ENCODE measurements at places on chromosomes 5 and 9.

GRCh38 chr5:65209341-65209740, 272.4 kb downstream of the ADAMTS6 start:
- no peak for DNase-seq

DNA sequence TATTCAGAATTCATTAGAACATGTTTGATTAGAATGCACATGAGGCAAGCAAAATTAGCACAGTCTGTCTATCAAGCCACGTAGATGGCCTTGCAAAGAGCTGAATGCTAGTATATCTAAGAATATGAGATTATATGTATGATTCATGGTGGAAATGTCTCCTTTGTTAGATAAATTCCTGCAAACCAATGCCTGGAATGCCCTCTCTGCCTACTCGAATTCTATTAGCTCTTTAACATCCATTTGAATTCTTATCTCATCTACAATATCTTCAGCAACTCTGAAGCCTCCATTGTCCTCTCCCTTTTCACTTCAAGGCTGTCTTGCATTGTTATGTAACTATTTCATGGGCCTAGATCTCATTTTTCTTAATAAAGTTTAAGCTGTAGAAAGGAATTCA, 205.5 kb downstream of the TMC1 start:
- DNase-seq: no peak

DNA sequence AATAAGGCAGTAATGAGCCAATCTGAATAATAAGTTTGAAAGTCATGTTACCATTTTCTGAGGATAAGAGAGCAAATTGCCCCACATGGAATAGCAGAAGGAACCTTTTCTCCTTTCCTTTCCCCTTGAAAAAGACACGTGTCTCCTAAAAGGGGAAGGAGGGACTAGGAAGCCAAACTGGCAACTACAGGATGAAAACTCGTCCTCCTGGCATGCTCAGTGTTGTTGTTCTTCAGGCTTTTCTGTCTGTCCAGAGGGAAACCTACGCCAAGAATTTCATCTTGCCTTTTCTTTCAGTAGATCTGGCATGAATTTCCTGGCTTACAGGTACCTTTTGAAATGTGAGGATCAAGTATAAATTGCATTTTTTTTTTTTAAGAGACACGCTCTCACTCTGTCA, 355.9 kb upstream of the TLE4 start:
- no peak for DNase-seq

GRCh38 chr5:149172261-149172660, 31.0 kb downstream of the ABLIM3 start:
- DNase-seq: no peak

GRCh38 chr9:133835262-133835901, 97.2 kb upstream of the SARDH start:
- DNase-seq: no peak

- DNase-seq: no peak
Measured at GRCh38 chr5:14193496-14193895, 50.4 kb downstream of the TRIO start.

All from activated T-cell treated with anti-CD3 and anti-CD28 coated beads for 1 hour (primary cell).